T-helper 17 cell (primary cell): ENCODE measurements at places on chromosomes 5 and 9.

DNA sequence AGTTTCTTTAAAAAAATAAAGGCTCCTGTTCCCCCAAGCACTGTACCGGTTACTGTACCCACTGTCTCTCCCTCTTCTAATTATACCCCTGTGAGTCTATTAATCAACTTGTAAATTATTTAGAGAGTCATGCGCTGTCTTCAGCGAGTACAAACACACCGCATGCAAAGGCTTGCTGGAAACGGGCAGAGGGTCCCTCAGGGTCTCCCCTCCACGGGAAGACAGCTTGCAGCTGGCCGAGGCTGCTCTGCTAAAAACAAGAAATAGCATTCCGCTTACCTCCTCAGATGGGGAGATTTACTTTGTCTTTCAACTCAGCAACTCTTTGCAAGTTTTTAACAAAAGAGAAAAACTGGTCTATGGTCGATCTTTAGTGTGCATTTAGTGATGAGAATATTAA, 71.8 kb downstream of the AK8 start:
- no peak for DNase-seq

DNA sequence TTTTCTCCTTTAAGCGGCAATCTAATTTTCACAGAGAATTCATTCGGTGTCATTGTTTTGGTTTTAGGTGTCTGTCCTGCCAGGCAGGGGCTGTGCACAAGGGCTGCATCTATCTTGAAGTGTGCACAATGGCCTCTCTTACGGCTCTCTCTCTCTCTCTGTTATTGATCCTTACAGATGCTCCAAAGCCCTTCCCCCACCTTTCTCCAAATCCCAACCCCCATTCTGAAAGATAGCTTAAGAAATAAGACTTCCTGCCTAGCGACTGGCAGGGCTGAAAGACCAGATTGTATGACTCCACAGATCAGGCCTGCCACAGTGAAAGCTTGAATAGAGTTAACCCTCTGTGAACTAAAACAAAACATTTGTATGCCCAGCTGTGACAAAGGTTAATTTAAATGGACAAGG, 86.5 kb upstream of the NR5A1 start:
- DNase-seq, result no peak

GRCh38 chr9:124913378-124913777, 27.5 kb downstream of the GOLGA1 start:
- no peak for DNase-seq

- DNase-seq, result no peak
These were observed 112.4 kb downstream of the INVS start for GRCh38 chr9:100211476-100211875.

- no peak for DNase-seq
These were observed 139.1 kb upstream of the STK32A start for GRCh38 chr5:147095740-147096139.
